ENCODE measurements at places on chromosomes 7 and 10.
A peak's percentile ranks its signal among the peaks of the same experiment; 100 is the strongest.

- DNase-seq = no peak
These were observed 876.2 kb upstream of the AUTS2 start for GRCh38 chr7:68722044-68722443.

DNA sequence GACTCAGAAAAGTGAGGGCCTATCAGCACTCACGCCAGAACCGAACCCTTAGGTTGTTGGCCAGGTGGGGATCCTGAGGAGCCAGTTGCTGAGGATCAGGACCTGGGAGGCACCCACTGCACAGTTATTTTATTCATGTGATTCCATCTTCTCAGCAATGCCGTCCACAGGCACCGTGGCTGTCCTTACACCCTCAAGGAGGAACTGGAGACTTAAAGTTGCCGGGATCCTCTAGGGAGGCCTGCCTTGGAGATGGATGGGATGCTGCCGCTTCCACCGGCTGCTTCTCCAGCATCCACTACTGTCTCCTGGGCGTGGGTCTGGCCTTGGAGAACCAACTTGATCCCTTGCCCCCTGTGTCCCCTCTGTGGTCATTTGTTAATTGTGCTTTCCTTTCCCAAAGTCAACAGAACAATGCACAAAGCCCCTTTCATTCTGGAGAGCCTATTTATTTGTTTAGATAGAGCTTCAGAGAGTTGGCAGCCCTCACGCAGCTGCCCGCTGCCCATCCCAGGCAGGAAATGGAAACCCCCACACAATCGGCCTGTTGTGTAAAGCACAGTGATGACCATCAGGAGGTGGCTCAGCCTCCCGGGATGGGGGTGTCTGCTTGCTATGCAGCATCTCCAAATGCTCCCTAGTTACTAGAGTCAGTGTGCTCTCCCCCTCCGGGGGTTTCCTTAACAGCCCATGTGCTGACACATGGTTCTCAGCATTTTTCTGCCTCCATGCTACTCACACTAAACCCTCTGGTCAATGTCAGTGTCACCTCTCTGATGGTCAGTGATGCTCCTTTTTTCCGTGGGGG lies 52.9 kb upstream of the IGFBP3 start:
- no peak for DNase-seq

GRCh38 chr7:158157460-158157859 lies 430.2 kb downstream of the PTPRN2 start:
- DNase-seq = no peak

- DNase-seq = no peak
These were observed 307.3 kb downstream of the CAMK1D start for GRCh38 chr10:12656518-12657142.

- no peak for DNase-seq
These were observed 171.4 kb downstream of the DKK1 start for GRCh38 chr10:52485462-52485861.

DNA sequence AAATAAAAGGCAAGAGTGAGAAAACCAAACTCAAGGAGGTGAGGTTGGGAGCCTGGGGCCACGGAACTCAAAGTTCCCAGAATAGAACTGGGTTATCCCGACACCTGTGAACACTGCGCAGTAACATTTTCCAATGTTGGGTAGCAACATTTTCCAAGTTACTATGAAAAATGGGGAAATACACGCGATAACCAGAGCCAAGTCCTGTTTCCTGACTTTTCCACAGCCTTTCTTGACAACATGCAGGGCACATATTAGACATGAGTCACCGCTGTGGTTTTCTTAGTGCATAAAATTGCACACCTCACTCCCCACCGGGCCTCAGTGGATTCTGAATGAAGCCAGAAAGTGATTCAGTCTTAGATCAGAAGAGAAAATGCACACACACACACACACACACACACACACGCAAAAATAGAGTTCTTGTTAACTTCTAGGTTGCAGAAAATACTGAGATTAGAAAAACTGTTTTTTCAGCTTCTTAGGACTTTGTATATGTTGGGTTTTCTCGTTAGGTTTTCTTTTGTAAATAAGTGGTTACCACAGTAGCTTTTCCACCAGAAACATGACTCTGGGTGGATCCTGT lies 70.0 kb downstream of the CAMK1D start:
- no peak for DNase-seq

DNA sequence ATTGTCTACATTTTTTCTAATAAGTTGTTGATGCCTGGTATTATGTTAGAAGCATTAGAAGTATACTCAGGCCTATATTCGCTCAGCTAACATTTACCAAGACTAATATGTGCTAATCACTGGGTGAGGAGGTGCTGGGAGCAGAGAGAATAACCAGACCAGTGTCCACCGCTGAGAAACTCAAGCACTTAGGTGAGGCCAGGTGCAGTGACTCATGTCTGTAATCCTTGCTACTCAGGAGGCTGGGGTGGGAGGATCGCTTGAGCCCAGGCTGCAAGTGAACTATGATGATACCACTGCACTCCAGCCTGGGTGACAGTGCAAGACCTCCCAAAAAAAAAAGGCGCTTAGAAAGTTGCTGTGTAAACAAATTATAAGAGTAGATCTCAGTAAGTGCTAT lies 182.2 kb upstream of the AOAH start:
- no peak for DNase-seq

- DNase-seq = no peak
These were observed 9.7 kb downstream of the RBP3 start for GRCh38 chr10:47357911-47358310.

GRCh38 chr10:126373972-126374371 lies 14.3 kb downstream of the ADAM12 start:
- no peak for DNase-seq

GRCh38 chr7:90945104-90945787 lies 319.0 kb upstream of the FZD1 start:
- DNase-seq = no peak

DNA sequence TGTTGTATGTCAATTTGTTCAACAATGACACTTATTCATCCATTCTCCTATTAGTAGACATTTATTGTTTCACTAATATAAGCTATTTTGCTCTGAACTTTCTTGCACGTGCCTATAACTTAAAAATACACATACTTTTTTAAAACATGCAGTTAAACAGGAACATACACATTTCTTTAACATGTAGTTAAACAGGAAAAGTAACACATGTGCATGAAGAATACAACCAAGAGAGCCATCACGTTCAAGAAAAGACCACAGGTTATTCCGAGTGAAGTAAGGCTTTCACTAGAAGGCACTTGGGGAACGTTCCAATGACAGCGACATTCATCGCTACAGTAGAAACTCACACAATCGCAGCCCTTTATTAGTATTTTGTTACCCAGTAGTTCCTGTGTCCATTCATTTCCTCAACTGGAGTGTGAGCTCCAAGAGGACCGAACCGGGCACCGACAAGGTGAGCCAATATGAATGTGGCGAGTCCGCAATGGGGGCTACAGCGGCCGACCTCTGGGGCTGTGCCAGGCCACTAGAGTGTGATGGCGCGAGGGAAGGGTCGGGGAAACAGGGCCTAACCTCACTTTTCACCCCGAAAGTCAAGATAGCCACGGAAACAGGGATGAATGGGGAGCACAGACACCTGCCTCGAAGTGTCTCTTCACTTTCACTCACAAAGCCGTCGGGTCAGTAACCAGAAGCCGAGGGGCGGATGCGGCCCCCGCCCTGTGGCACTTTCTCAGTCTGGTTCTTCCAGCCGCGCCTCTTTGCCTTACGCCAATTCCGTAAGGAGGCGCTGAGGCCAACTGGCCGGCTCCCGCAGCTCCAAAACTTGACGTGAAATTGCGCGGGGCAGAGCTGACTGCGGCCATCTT lies 775 bp upstream of the SEPTIN7 start:
- DNase-seq = peak; percentile 96

DNA sequence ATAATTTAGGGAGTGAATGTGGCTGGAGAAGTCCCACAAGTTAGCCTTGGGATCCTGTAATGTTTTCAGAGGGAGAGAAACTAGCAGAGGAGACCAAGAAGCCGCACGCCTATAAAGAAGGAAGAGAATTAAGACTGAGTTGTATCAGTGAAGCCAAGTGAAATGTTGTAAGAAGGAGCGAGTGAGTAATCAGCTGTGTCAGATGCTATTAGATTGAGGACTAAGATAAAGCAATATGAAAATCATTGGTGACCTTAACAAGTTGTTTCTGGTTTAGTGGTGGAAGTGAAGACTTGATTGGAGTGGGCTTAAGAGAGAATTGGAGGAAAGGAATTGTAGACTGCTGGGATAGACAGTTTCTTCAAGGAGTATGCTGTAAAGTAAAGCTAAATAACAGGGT lies 8.8 kb downstream of the CCSER2 start:
- DNase-seq = no peak

DNA sequence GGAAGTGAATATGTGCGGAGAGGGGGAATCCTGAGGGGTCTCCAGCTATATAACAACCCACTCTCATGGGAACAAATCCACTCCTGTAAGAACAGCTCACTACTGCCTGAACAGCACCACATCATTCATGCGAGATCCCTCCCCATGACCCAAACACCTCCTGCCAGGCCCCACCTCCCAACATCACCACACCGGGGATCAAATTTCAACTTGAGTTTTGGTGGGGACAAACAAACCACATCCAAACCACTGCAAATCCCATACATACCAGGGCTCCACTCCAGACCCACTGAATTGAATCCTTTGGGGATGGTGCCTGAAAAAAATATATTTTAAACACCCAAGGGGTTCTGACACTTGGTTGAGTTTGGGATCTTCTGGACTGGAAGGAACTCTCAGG lies 181.5 kb upstream of the PLXNA4 start:
- no peak for DNase-seq

- no peak for DNase-seq
These were observed 72.6 kb downstream of the ITGB8 start for GRCh38 chr7:20403331-20403730.

GRCh38 chr10:132697578-132698200 lies 88.3 kb downstream of the NKX6-2 start:
- DNase-seq = no peak

- no peak for DNase-seq
These were observed 18.3 kb downstream of the CPA1 start for GRCh38 chr7:130398526-130399090.

GRCh38 chr10:104612571-104613205 lies 28.4 kb upstream of the SORCS3 start:
- DNase-seq = no peak

GRCh38 chr7:150738092-150738491 lies 874 bp downstream of the GIMAP5 start:
- no peak for DNase-seq

GRCh38 chr7:123562121-123562520 lies 4.5 kb upstream of the NDUFA5 start:
- DNase-seq = no peak

DNA sequence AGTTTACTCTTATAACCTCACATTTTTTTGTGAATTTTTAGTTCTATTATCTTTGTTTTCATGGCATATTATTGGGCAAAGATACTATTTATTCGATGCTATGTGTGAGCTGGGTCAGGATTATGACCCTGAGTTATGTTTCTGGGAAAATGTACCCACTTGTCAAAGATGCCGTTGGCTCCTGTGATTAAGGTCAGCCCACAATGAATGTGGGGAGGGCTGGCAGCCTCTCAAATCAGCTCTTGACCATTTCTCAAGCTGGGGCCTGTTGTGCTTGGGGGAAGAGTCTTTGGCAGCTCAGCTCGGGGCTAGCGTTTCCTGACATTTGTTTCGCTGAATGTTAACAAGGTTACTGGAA lies 97.5 kb downstream of the TCF7L2 start:
- no peak for DNase-seq

DNA sequence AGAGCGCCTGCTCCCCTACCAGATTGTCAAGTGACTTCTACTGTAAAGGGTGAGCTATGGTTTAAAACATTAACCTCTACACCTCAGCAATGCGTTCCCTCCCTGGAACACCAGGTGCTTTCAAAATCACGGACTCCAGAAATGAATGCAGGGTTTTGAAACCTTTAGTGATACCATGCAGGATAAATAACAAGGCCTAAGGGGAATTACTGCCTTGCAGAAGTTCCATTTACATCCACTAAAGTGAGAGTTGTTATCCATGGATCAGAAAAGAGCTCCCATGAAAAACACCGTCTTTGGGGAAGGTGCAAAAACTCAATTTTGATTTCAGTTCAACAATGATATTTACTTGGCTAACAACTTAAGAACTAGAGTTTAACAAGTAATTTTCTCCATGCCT lies 4.0 kb downstream of the FZD8 start:
- DNase-seq = no peak

DNA sequence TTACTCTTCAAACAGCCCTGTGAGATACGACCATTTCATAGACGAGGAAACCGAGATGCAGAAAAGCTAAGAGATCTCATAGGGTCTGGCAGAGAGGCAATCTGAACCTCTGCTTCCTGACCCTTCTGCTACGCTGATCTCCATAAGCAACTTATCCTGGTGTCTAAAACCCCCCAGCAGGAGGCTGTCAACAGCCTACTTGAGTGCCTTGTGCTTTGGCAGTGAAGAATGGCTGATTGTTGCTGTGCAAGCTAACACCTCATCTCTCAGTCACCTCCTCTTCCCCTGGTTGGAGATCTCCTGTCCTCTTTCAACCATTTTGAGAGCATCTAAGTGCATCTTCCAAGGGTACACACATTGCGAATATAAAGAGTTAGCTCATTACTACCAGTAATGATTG lies 86.2 kb downstream of the AOAH start:
- DNase-seq = peak; percentile 14

DNA sequence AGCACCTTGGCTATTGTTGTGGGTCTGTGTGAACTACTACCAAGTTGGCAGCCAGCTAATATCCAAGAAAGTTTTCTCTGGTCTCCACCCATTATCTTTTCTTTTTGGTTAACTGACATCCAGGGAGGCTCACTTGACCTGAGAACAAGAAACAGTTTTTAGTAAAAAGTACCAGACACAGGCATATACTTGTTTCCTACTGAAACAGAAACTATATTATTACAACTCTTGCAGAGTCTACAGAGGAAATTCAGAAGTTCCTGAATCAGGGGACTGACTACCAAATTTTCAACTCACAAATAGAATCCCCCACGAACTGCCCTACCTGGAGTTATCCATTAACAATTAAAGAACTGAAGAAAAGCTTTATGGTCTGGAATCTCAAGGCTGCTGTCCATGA lies 168.9 kb downstream of the KCND2 start:
- no peak for DNase-seq

DNA sequence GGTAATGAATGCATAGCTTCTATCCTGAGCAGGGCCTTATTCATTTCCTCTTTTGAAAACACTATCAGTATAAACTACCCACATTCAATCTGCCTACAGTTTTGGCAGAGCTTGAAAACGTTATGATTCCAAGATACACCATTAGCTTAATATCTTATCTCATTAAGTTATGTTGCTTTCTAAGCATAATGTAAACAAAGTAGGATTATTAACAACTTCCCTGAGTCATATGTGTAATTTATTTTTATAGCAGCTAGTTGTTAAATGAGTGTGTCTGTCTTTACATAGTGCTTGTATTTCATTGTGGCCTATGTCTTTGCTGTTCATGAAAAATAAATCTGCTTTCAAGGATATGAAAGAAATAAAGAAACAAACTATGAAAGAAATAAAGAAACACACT lies 106.2 kb upstream of the DLX6 start:
- no peak for DNase-seq

- DNase-seq = no peak
These were observed 178.5 kb downstream of the TAX1BP1 start for GRCh38 chr7:27918503-27918902.

DNA sequence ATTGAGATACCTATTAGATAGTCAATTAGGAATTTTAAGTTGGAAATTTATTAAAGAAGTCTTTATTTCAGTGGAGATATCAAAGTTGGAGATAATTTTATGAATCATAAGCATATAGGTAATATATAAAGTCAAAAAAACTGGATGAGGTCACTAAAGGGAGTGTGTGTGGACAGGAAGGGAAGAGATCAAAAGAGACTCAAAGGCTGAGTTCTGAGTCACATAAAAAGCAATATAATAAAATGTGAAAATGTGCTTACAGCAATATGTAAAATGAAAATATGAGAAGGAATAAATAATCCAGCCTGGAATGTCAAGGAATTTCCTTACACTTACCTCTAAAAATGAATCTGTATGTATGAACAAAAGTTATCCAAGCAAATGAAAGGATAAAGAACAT lies 583.3 kb upstream of the SORCS1 start:
- DNase-seq = no peak
